ENCODE measurements at places on chromosomes 12 and 14.

DNA sequence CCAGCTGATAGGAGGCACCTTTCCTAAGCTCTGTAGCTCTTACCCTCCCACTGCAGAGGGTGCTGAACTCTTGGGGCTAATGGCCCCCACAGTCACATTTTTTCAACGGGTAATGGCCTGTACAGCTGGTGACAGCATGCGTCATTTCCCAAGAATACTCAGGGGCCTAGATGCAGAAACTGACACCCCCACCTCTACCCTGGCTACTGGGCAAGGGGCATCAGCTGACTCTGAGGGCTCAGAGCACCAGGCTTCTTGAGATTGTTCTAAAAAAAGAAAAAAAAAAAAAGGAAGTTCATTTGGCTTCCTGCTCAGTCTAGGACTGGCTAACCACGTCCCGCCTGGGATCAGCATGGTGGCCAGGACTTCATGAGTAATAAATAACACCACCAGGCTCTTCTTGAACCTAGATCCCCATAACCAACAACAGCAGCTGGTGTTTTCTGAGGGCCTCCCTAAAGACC is 35.2 kb downstream of the ZFP36L1 start:
- DNase-seq = no peak

DNA sequence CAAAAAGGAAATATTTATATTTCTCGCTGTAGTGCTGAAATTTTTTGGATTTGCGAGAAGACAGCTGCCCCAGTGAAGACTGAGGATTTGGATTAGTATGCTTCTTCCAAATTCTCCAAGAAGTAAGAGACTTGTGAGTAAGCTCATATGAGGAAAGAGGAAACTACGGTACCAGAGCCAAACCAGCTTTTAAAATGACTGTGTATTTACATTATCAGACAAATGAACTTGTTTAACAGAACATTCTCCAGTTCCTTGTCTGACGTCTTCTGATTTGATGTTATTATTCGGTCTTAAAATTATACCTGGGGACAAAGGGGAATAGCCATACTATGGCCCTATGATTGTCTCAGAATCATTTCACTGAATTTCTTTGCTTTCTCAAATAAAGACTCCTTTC is 8.0 kb downstream of the CLEC12B start:
- no peak for DNase-seq

- DNase-seq = no peak
Measured at GRCh38 chr12:20507056-20507455, 138.7 kb downstream of the PDE3A start.

DNA sequence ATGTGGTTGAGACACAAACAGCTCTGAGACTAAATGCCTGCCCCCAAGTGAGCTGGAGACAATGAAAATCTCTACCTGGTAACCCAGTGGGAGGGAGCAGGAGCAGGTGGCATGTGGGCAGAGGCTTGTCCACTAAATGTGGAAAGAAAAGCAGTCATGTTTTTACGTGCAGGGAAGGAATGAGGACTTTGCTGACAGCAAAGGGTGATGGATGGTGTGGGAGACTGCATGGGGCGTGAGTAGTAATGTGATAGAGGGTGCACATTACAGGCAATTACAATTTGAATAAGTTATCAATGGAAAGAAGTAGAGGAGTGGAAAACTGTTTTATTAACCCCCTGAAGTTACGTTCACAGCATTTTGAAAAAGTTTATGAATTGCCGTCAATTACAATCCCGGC is 176.6 kb downstream of the NRXN3 start:
- DNase-seq = no peak

DNA sequence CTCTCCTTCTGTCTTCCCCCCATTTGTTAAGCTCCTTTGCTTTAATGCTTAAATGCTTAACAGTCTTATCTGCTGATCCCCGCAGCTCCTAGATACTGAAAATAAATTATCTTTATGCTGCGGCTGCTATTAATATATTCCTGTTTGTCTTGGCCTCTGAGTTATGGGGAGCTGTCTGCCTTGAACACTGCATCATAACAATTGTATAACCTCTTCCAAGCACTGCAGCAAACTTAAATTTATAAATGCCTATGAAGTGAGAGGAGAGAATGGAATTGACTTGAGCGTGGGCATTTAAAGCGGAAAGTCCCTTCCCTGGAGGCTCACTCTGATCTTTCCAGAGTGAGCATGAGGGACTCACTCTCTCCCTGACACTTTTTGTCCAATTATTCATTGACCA is 23.1 kb upstream of the DCP1B start:
- no peak for DNase-seq

Data from activated naive CD8-positive, alpha-beta T cell treated with anti-CD3 and anti-CD28 coated beads, Interleukin-2, amount 50 U/mL, for 16 hours (primary cell).